ENCODE measurements at places on chromosomes 13 and 19. TPM values are rescaled to one million over a fixed set of nuclear protein-coding genes. Genes with fewer than 3 reads are reported as not detected.

ZNF432 gene
- 8.4 TPM for polyA plus RNA-seq

SH2D3A gene
- 1.0 TPM for polyA plus RNA-seq

ERICH4 gene
- polyA plus RNA-seq: not detected

KIR2DL1 gene
- not detected for polyA plus RNA-seq

DNA sequence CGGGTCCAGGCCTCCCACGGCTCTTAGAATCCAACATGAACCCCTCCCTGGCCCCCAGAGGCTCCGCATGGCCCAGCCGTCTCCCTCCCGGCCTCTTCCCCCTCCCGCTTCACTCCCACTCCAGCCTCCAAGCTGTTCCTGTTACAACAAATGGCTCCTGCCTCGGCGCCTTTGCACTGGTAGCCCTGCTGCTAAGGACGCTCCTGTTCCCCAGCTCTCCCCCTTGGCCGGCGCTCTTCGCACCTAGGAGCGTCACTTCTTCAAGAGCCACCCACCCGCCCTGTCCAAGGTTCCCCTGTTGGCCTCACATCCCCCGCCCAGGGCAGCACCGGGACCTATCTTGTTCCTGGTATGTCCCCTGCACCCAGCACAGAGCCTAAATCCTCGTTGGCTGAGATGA lies 9.4 kb downstream of the CCDC124 start:
- DNase-seq: no peak

DNA sequence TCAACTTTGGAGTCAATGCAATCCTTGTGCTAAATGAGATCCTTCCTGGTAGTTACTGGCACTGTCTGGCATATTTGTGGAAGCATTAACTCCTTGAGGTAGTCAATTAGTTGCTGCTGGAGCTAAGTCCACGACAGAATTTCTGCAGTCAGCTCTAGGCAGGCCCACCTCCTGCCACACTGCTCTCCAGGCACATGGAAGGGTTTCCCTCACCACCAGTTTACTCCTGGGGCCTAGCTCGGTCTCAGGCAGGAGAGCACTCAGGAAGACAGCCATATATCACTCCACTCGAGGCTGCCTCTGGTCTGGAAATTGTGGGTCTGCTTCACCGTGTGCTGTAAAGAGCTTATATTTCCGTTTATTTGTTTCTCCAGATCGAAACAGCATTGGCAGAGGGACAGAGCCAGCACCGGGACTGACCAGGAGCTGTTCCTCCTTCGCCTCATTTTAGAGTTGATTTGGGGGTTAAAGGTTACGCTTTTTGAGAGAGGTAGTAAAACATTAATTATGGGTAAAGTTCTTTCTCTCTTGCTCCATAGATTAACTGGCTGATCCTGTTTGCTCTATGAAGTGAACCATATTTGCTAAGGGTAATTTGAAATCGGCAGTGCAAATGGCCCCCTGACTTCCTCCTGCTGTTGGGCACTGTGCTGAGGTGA lies 20.6 kb upstream of the GTF3A start:
- no peak for DNase-seq

GRCh38 chr19:5006201-5006600 lies 37.3 kb downstream of the KDM4B start:
- no peak for DNase-seq

- DNase-seq: peak; percentile 71
These were observed 692 bp upstream of the ZNF580 start for GRCh38 chr19:55640043-55640576.

All from muscle of arm (tissue), 14 donors.